ENCODE measurements at places on chromosomes 13 and 19.

DNA sequence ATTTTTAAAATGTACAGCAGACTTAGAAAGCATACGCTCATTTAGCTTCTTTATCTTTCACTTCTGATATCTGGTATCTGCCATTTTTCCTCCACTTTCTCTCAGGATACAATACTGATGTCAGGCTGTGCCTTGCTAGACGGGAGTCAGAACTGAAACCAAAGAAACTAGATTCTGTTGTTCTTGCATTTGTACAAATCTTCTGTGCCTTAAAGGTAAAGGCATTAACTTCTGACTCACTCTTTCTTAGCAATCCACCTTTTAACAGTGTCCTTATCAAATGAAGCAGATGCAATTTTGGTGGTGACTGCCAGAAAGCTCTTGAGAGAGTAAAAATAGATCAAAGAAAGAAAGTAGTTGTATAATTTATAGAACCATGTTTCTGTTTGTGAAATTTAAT is 370.4 kb downstream of the PCDH20 start:
- DNase-seq: no peak

DNA sequence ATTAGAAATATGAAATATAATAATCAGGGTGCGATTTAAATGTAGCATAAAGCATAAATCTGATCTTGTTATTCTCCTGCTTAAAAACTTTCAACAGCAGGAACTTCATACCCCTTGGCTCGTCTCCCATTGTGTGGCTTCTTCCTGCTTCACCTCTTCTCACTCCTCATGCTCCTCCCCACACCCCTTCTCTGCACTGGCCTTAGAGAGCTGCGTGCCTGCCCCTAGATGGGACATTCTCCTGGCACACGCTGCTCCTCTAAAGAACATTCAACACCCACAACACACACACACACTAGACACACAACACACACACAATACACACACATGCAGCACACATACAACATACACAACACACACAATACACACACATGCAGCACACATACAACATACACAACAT is 104.6 kb upstream of the RAP2A start:
- no peak for DNase-seq

GRCh38 chr13:23629566-23630272 is 59.5 kb downstream of the TNFRSF19 start:
- no peak for DNase-seq

DNA sequence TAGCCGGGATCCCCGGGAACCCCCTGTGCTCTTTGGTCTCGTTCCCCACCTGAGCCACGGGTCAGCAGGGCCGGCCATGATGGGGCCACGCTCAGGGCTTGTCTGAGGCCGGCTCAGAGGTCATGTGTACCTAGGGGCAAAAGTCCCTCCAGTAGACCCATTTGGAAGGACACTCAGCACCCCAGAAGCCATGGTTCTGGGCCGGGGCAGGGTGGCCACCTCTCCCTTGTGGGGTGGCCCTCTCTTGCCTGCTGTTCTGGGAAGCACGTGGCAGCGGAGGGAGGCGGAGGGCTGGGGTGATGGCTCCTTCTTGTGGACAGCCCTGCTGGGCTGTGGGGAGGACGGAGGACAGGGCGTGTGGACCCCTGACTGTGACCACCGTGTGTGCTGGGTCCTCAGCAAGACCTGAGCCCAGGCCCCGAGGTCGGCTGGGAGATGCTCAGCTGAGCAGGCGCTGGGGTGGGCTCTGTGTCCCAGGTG is 6.4 kb upstream of the PEAK3 start:
- DNase-seq: no peak

GRCh38 chr13:90551253-90551652 is 796.2 kb upstream of the MIR17HG start:
- DNase-seq: no peak

- no peak for DNase-seq
These were observed 198.8 kb downstream of the NBEA start for GRCh38 chr13:35140831-35141230.

GRCh38 chr13:94309997-94310855 is 169.3 kb downstream of the DCT start:
- peak; percentile 96 for DNase-seq

DNA sequence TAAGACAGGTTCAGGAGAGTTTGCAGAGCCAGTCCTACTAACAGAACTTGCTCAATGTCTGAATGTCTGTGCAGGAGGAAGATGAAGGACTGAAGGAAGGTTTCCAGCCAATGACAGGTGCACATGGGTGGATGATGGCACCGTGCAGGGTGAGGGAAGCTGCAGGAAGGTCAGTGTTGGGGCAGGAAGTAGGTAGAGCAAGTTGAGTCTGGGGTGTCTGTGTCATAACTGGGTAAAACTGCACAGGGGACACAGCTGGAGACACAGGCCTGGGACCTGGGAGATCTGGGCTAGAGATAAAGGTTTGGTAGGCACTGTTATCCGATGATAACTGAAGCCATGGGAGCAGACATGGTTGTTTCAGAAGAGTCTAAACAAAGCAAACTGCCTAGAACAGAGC is 116.9 kb downstream of the USP12 start:
- DNase-seq: no peak

DNA sequence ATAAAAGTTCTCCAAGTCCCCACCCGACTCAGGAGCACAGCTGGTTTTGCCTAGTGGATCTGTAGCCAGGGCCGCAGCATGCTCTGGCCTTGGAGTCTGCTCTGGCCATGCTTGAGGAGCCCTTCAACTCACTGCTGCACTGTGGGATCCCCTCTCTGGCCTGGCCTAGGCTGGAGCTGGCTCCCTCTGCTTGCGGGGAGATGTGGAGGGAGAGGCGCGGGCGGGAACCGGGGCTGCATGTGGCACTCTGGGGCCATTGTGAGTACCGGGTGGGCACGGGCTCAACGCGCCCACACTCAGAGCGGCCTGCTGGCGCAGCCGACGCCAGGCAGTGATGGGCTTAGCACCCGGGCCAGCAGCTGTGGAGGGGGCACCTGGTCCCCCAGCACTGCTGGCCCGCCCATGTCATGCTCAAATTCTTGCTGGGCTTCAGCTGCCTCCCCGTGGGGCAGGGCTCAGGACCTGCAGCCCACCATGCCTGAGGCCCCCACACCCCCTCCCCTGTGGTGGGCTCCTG is 57.0 kb upstream of the ATP12A start:
- DNase-seq: no peak

- DNase-seq: no peak
These were observed 8.4 kb upstream of the HTR2A start for GRCh38 chr13:46905249-46905648.

- no peak for DNase-seq
These were observed 108.7 kb downstream of the DPF1 start for GRCh38 chr19:38115271-38115802.

GRCh38 chr13:97497400-97497799 is 63.4 kb downstream of the RAP2A start:
- DNase-seq: peak; percentile 40
